ENCODE measurements at places on chromosomes 3 and 15. TPM values are rescaled to one million over a fixed set of nuclear protein-coding genes. Genes with fewer than 3 reads are reported as not detected.

- no peak for DNase-seq
Observed at GRCh38 chr15:40739854-40740253, 15.2 kb downstream of the RMDN3 start.

DNA sequence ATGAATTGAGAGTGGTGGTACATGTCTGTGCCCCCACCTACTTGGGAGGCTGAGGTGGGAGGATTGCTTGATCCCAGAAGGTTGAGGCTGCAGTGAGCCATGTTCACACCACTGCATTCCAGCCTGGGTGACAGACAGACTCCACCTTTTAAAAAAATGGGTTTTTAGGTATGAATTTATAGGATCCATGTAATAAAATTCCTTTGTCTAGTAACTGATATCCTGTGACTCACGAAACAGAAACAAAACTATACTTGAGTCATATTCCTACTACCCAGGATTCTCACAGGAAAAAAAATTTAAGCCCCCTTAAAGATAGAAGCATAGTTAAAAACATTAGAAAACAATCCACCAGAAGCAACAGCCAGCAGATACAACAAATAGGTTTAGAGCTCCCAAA is 10.0 kb upstream of the CRTC3 start:
- no peak for DNase-seq

DNA sequence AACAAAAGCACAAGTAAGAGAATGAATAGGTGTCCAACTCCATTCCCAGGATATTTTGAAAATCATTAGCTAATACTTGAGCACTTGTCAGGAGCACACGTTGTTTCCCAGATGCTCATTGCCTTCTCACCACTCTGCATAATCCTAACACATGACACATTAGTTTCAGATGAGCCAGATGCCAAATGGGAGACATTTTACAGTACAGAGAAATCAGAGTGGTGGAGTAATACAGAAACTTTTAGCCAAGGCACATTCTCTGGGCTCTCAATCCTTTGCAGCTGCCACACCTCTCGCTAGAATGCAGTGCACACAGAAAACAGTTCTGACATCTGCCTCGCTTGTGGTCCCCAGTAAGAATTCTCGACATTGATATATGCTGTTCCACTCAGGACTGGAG is 76.6 kb downstream of the P3H2 start:
- DNase-seq = no peak

- DNase-seq = no peak
Observed at GRCh38 chr3:53795176-53795575, 51.0 kb downstream of the CHDH start.

DNA sequence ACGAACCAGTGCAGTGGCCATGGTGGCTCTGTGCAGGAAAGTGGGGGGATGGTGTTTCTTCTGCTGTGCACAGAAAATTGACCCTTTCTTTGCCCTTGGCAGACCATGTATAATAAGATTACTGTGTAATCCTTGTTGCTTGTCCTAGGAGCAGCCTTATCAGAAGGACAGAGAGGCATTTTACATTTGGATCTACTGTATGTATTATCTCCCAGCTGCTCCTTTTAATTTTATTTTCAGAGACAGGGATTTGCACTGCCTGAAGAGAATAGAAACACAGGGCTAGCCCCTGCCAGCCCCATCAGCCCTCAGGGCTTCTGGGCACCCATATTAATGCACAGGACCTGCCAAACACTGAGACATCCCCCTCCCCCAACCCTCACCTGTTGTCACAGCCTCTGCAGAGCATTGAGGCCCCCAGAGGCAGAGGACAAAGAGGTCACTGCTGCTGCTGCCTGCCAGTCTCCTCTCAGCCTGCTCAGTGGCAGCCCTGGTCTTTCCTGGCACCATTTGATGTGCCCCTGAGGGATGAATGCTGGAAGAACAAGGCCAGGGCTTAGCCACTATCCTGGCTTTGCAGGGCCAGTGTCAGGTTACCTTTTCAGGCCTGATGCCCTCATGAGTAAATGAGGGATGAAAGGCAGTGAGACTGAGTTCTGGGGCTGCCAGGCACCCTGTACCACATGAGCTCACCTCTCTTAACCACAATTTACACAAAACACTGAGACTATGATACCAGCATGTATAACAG is 533.4 kb downstream of the NTRK3 start:
- no peak for DNase-seq

The GOLGA8R gene
- polyA plus RNA-seq = not detected

DNA sequence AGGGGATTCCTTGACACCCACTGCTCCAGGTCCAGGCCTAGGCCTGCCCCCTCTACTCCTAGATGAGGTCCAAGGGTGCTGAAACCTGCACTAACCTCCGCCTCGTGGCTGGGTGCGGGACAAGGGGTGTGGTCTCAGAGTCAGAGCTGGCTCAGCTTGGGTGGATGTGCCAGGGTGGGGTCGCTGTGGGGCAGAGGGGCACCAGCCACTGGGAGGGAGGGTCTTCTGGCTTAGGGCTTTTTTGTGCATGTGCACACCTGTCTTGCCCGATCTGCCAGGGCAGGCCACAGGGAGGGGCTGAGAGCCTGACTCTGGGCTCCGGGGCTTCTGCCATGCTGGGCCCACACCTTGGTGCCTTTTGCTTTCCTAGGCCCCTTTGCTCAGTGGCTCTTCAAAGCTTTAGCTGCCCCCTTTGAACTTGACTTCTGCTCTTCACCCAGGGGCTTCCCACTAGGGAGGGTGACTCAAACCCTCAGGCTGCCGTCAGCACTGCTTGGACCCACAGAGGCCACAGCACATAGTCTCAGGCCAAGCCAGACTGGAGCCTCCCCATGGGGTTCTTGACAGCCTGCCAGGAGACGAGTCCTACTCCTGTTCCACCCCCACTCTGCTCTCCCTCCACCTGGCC is 73.0 kb downstream of the KLF13 start:
- DNase-seq = no peak

The CLDN11 gene
- polyA plus RNA-seq = 7.7 TPM

DNA sequence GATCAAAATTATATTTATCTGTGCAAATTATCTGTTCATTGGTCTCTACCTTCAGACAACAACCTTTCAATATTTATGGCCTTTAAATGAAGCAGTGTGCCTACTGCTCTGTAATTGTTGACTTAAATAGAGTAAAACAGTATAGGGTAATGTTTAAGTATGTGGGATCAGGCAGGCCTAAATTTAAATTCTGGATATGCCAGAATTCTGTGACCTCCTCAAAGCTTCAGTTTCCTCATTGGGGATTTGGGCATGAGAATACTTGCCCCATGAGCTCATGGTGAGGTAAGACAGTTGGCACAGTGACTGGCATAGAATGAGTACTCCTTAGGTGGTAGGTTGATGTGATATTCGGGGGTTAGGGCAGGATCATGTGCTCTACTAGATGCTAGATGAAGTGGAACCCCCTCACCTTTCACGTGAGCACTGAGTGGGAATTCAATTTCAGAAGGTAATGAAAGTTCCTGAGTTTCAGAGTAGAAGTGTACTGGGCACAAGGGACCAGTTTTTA is 14.9 kb downstream of the ARL8B start:
- no peak for DNase-seq

DNA sequence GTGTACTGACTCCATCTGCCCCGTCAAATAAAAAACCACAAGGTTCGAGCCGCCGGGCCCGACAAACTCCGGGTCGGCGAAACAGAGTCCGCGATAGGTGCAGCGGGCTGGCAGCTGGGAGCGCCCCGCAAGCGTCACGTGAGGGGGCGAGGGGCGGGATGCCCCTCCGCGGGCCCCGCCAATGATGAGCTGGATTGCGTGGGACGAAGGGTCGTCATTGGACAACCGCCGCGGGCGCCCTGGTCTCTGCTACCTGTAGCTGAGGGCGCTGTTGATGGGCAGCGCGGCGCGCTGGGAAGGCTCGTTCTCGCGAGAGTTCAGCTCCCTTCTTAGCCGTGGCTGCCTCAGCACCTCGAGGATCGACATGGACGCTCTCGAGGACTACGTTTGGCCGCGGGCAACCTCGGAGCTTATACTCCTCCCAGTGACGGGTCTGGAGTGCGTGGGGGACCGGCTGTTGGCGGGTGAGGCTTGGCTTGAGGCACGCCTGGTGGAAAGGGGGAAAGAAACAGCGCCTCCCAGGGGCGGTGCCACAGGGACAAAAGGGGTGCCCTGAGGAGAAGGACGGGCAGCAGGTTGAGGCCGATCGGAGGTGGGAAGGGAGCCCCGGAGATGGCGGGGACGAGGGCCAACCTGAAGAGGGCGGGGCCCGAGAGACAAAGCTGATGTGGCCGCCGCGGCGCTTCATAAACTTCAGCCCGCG is at the start of gene WDR6:
TSS of gene WDR6 (plus strand) at position 324 of the 703 bp plus-strand sequence. CDS start at position 365, 41 bp downstream.
- peak; percentile 99 for DNase-seq

GRCh38 chr3:129745253-129745652 is 138.8 kb upstream of the PLXND1 start:
- peak; percentile 40 for DNase-seq

- DNase-seq = no peak
Observed at GRCh38 chr15:44033894-44034293, 161.2 kb downstream of the FRMD5 start.

DNA sequence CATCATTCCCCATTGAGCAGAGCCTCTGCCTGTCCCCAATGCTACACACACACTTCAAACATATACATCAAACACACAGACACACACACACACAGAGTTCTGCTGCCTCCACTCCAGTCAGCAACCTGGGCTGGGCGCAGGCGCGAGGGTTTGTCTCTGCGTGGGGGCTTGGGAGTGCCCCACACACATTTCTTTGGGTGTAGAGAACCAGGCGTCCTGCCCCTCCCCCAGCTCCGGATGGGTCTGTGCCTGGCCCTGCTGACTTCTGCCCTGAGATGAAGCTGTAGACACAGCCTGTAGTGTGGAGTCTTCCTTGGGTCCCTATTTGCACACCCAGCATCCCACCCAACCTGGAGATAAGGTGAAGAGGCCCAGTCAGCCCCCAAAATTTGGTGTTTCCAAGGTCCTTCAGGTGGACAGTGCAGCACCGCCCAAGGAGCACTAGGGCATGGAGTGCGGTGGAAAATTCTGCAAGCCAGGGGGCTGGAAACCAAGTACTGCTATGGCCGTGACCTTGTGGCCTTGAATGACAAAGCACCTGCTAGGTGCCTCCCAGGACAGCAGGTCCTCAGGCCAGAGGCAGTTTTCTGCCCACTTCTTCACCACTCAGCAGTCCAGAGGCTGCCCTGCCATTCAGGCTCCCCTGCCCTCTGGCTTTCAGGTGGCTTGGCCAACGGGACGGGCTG is 26.8 kb downstream of the FBXW12 start:
- DNase-seq = peak; percentile 3

DNA sequence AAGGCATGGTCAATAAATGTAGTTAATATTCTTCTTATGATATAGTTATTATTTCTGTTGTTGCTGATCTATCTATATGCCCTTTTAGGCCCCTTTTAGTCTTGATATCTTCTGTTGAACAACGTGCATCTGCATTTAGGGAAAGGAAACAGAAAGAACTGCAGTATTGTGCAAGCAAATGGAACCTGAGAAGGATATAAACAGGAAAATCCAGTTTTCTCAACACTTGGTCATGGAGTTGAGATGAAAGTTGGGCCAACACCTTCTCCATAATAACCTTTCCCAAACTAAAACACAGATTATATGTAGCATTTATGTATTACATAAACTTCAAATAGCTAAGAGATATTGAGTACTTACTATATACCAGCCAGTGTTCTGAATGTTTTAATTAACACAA is 179.7 kb downstream of the ADAMTS9 start:
- no peak for DNase-seq

DNA sequence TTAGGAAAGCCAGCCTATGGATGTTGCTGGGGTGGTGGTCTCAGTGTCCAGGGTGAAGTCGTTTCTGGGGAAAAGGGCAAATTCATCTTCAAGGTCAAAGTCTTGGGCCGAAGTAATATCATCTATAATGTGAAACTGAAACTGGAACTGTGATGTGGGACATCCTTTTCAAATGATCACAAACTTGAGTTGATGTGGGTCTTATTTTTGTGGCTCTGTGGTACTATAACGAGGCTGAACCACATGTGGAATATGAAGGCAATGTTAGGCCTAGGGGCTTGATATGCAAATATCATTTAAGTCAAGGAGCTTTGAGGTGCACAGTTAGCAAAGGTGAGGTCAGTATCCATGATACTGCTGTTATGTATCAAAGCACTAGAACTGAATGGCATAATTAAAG is 1.5 kb upstream of the CD200R1L start:
- no peak for DNase-seq

The PP2D1 gene
- polyA plus RNA-seq = 0.40 TPM

- DNase-seq = no peak
Observed at GRCh38 chr3:59234884-59235633, 185.2 kb upstream of the CFAP20DC start.

DNA sequence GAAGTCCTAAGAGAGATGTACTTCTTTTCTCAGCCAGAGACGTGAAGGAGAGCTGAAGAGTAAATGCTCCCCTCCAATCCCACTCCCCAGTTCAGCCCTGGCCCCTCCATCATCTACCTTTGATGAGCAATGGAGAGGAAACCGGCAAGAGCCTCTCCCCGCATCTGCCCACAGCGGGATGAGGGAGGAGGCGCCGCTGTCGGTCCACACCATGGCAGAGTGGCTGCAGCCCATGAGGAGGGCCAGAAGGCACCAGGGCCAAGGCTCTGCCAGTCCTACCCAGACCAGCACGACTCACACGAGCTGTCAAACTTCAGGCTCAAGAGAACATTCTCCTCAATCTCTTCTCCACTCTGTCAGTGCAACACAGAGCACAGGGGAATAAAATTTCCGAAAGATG is 129.8 kb downstream of the OSBPL10 start:
- DNase-seq = no peak

DNA sequence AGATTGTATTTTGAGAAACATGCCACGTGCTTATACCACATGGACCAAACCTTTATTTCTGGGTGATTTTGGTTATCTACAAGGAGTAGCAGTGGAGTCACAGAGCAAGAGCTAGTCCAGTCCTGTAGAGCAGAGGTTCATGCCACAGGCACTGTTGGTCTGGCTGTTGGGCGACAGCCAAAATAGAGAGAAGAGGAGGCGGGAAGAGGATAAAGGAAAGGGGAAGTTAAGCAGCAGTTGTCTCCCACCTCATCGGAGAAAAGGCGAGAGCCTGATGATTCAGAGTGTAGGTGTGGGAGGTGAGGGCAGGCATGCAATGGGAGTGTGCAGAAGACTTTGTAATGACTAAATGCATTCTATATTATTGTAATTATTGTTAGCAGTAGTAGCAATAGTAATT is 237.5 kb upstream of the ROPN1 start:
- DNase-seq = no peak

DNA sequence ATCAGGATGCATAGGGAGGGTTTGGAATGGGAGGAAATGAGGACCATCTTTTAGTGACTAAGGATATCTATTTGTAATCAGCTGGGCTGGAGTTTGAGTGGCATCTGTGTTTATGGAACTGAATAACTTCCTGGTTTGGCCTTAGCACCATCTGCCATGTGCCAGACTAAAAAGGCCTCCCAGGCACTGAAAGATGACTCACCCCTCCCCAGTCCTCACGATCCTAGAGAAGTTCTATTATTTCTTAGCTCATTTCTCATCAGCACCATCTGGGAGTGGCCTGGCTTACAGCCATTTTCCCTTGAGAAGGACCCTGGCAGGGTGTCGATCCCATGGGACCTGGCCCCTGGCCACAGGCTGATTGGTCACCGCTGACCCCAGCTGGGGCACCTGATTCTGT is 23.9 kb upstream of the CTXND1 start:
- DNase-seq = peak; percentile 19

DNA sequence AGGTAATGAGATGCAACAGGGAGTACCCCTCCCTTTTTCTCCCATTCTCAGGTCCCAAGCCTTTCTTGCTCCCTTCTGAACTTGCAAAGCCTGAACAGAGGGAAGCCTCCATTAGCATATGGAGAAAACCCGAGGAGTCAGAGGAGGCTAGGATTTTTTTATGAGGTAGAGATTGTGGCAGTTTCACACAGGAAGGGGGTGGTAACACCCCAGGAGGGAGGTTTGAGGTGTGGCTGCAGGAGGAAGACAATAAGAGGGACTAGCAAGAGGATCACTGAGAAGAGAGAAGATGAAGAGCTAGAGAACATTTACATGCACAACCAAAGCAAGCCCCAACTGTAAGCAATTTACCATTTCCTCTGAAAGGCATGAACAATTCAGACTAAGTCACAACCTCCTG is 322.7 kb downstream of the SV2B start:
- DNase-seq = no peak
